GM23248 (cell line): ENCODE measurements at places on chromosomes 5 and 9. TPM values are rescaled to one million over a fixed set of nuclear protein-coding genes. Genes with fewer than 3 reads are reported as not detected.

PCDHAC2 gene
- polyA plus RNA-seq, result not detected in 2 replicates

OR2V2 gene
- not detected in 2 replicates for polyA plus RNA-seq

- DNase-seq, result no peak
Measured at GRCh38 chr9:77710965-77711648, 63.0 kb upstream of the GNA14 start.

KIF20A gene
- polyA plus RNA-seq, result 26.0 and 28.2 TPM in 2 replicates

TMC1 gene
- 0.32 and 0.45 TPM in 2 replicates for polyA plus RNA-seq

DNA sequence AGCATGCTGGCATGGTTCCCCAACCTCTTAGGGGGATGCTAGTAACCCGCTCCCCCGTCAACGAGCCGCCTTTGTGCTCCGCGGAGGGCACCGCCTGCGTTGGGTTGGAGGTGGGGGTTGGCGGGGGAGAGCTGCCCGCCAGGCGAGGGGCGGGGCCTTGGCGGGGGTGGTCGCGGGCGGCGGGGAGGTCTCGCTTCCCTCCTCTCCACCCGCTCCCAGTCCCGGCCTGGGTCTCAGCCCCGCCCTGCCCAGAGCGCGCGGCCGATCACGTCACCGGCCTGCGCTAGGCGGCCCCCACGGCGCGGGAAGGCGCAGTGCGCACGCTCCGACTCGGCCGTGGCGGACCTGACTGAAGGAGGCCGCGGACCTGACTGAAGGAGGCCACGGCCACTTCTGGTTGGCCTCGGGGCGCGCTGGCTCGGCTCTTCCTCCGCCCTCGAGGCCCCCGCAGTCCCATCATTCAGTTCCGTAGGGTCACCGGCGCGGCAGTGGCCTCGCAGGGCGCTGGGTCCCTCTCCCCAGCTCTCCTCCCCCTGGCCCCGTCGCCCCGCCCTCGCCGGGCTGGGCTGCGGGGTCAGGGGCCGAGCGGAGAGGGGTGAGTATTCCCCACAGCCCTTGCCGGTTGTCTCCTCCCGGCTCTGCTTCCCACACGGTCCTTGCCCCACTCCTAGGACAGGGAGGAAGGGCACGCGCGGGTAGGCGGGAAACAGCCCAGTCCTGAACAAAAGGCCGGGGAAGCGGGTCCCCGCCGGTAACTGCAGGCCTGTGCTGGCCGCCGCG lies at the start of gene ATG10:
Gene ATG10 (plus strand): TSS at position 312 of the 780 bp plus-strand sequence. CDS start 15,548 bp downstream, outside the sequence.
- DNase-seq, result peak; percentile 97

DNA sequence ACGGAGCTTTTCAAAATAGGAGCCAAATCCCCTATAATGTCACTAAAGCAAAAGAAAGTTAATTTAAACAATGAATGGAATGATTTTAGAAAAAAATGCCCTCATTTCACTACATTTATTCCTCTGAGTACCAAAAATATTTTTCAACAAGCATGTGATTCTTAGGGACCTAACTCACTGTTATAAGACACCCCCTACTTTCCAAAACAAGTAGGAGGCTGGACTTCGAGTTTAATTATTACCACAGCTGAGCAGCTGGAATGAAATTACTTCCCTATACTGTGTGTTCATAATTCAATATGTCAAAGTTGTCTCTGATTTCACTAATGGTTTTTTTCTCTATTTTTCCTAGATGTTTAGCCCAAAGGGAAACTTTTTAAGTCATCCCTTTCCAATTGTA lies 61.6 kb downstream of the SAXO1 start:
- no peak for DNase-seq

WNK2 gene
- polyA plus RNA-seq, result not detected in 2 replicates

DNA sequence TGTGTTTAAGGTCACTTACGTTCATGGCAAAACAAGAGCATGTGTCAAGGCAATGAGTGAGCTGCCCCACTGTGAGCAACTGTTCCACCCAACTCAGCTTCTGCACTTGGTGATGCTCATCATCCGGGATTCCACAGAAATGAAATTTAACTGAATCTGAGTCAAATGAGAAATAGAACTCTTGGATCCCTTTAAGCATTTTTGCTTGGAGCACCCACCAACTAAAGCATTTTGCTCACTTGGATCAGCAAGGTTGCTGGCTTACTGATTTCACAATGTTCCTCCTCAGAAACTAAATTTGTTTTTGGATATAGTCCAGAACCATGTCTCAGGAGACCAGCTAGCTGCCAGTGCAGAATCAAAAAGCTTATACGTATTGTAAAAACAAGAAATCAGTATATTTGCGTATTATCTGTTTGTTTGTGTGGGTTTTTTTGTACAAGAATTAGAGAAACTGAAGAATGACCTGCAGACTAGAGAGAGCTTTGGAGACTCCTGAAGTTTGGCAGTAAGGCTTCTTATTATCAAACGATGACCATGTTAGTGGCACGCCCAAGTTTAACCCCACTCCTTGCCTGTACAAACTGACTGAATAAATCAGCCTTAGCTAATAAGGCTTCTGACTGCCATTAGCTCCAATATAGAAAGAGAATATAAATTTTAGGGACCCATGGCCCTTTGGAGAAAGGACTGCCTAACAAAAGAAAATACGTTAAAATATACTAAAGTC lies 153.8 kb upstream of the FST start:
- DNase-seq, result peak; percentile 63

- no peak for DNase-seq
Measured at GRCh38 chr5:3201941-3202340, 393.7 kb upstream of the IRX1 start.

DNA sequence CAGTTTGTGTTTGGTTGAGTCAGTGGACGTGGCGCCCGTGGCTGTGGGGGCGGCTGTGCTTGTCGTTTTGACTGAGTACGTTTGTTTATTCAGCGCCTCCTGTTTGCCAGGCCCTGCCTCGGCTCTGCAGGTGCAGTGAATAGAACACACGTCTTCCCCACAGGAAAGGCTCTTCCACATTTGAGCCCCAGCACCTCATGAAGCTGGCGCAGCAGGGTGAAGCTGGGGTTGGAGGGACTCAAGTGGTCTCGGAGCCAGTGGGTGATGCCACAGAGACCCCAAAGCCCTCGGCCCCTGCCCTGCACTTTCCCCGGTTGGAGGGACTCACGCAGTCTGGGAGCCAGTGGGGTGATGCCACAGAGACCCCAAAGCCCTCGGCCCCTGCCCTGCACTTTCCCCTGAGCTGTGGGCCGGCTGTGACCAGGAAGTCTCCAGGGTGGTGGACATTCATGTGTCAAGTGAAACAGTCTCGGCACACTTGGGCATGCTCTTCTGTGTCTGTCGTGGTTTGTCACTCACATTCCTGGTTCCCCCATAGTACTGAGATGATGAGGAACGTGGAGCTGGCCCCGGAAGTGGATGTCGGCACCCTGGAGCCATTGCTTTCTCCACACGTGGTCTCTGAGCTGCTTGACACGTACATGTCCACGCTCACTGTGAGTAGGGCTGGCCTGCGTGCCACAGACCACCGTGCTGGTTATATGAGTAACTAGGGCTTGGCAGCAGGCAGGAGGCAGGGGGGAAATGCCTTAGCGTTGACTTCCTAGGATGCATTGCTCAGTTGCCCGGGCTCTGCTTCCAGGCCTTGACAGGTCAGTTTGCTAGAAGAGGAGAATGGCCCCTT lies 13.6 kb downstream of the EXOC3 start:
- no peak for DNase-seq

ORM2 gene
- polyA plus RNA-seq, result not detected in 2 replicates

DNA sequence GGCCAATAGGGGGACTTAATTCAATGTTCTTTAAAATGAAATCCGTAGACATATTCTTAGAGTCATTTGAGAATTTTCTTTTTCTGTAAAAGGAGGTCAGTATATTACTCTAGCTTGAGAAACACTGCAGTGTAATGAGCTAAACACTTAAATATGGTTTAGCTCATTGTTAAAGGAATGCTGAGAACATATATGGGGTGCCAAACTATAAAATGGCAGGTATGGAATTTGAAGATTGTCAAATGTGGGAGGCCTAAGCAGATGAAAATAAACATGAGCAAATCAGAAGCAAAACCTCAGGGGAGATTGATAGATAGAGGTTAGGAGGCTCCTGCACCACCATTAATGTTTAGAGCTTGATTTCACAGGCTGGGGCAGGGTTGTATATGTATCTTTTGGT lies 57.9 kb downstream of the STX17 start:
- DNase-seq, result peak; percentile 17

DNA sequence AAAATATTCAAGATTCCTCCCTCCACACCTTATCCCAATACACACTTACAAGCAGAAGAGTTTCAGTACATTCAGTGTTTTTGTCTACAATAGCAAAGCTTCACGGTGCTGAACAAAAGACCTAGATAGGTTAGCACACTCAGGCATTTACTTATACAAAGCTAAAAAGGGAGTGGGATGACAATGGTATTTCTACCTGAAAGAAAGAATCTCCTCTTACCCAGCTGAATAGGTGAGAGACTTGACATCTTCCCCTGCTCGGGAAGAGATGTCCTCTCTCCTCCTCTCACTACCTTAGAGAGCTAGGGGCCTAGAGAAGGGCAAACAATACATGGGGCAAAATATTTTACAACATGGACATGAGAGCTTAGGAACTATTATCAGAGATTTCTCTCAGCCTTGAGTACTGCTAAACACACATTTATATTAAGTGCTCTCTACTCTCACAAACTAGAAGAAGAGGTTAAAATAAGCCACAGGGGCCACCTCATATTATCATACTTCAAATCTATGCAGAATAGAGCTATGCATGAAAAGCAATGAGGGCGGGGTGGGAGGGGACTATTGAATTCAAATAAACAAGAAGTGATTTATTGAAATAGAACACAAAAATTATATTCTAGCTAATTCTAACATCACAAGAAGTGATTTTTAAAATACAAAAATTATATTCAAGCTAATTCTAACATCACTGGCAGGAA lies 38.6 kb upstream of the RNF38 start:
- DNase-seq, result no peak

- no peak for DNase-seq
Measured at GRCh38 chr5:105428451-105429380, 1866.1 kb upstream of the NUDT12 start.

DNA sequence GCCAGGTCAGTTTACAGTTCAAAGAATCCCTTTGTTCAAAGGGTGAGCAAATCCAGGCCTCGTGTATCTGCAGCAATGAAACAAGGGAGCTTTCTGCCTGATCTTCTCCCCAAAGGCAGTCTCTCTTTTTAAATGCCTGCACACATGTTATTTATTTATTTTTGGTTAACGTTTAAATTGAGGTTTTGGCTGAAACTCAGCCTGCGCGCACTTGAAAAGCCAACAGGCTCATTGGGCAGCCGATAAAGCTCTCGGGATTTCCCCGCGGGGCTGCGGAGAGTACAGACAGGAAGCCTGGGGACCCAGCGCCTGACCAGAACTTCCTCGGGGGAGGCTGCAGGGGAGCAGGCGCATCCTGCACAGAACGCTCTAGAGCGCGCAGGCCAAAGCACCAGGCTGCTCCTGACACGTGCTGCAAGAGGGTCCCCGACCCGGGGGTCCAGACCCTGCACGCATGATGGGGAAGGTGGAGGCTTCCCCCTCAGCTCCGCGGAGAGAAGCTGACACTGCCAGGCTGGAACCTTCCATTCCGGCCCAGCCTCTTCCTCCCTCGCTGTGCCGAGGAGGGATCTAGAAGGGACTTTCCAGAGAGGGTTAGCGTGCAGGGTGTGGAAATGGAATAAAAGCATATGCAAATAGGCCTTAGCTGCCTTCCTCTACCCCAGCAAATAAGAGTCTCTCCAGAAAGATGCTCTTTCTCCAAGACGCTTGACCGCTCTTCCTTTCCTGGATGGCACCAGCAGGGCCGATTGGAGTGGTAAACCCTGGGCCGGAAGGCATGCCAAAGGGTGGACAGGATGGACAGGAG lies 46.1 kb downstream of the PTTG1 start:
- peak; percentile 67 for DNase-seq

CARTPT gene
- polyA plus RNA-seq, result not detected in 2 replicates

DNA sequence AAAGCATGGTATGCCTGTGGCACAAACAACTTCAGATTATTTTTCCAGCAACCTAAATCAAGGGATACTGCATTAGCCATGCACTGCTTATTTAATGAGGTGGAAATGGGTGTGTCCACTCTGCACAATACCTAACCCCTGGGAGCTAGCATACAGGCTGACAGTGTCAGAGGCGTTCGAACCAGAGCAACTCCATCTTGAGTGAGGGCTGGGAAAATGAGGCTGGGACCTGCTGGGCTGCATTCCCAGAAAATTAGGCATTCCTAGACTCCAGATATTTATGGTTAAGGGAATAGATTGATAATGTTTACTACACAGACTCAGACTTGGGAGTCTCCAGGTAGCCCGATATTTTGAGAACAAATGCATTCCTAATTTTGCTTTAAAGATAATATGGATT lies 2.8 kb downstream of the FGF1 start:
- DNase-seq, result no peak

DNA sequence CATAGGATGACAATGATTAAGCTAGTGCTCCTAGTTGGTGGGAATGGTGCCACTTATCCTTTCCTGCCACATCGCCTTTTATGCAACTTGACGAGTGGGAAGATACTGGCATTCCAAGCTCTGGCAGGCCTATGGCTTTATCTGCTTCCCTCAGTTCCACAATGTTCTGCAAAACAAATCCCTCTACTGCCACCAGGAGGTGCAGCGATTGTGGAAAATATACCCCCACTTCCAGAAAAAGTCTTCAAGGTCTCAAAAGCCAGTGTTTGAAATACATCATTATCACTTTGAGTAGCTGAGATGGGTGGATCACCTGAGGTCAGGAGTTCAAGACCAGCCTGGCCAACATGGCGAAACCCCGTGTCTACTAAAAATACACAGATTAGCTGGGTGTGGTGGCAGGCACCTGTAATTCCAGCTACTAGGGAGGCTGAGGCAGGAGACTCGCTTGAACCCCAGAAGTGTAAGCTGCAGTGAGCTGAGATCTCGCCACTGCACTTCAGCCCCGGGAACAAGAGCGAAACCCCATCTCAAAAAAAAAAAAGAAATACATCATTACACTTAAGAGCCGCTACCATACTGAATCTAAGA lies 3.4 kb downstream of the CLINT1 start:
- DNase-seq, result peak; percentile 79

DNA sequence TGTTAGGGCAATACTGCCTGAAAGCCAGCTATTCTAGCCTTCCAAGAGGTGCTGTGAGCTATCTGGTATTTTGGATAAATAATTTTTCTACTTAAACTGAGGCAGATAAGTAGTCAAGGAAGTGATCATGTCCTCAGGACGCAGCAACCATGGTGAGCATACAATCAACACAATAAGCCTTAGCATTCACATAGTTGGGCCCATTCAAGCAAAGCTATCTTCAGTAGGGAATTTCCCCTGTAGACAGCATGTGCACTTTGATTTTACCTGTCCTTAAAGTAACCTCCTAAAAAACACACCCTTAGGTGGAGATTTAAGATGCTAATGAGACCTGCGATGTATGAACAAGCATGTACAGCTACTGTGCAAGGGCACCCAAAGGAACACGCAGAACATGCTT lies 76.2 kb upstream of the HCN1 start:
- DNase-seq, result no peak

GRCh38 chr5:80138486-80138885 lies 103.3 kb downstream of the THBS4 start:
- no peak for DNase-seq
